ENCODE measurements at places on chromosomes 1 and 21.

DNA sequence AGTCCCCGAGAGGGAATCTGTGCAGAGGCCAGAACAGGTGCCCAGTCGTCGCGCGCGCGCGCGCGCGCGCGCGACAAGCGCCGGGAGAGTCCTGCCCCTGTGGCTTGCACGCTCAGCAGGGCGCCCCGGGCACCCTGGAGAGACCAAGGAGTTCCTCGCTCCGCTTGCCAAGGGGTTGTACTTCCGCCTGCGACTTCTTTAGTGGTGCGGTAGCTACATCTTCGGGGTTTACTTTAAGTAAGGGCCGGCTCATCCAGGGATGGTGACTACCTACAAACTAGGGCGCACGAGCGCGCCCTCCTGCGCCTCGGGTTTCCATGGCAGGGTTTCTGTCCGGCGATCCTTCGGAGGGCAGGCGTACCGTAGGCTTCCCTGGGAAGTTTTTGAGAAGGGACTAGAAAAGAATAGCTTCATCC is 1.4 kb downstream of the LHX4 start:
- no peak for DNase-seq

DNA sequence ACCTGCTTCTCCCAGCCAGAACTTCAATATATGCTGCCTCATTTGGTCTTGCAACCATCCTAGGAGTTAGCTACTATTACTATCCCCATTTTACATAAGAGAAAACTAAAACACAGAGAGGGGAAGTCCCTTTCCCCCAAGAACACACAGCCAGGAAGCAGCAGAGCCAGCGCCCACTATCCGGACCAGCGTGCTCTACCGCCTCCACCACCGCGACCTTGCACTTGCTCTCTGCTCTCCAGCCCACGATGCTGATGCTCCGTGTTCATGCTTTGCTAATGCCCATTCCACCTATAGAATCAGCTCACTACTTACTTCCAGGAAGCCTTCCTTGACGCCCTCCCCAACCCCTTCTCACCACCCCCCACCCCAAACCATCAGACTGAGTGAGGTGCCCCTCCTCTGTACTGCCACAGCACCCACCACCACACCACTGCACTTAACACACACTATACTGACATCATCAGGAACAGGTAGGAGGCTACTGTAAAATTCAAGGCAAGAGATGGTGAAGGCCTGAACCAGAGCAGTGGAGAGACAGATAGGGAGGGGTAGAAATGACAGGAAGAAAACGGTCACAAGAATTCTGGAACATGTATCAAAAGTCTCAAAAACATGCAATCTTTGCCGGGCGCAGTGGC is 9.4 kb downstream of the TMEM53 start:
- DNase-seq: no peak

DNA sequence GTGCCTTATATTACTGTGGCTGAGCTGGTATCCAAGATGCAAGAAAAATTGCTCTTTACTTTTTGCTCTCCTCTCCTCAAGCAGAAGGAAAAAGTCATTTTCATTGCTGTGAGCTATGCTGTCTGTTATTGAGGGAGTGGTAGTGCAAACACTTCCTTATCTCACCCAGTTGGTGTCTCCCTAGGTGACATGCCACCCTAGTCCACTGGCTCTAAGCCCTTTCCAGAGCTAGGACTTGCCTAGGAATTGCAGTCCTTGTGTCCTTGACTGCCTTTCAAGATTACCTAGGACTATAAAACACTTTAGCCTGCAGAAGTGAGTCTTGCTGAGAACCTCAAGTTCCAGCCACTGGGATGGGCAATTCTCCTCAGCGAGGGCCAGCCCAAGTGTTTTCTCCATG is 458.3 kb downstream of the MRPL39 start:
- no peak for DNase-seq

GRCh38 chr1:153357853-153358690 is at the start of gene S100A9:
Gene S100A9, plus strand, starts transcription at chr1:153357854. Its CDS starts 430 bp downstream, at chr1:153358284.
- no peak for DNase-seq

- no peak for DNase-seq
These were observed 36.4 kb upstream of the PRELP start for GRCh38 chr1:203439131-203439730.

DNA sequence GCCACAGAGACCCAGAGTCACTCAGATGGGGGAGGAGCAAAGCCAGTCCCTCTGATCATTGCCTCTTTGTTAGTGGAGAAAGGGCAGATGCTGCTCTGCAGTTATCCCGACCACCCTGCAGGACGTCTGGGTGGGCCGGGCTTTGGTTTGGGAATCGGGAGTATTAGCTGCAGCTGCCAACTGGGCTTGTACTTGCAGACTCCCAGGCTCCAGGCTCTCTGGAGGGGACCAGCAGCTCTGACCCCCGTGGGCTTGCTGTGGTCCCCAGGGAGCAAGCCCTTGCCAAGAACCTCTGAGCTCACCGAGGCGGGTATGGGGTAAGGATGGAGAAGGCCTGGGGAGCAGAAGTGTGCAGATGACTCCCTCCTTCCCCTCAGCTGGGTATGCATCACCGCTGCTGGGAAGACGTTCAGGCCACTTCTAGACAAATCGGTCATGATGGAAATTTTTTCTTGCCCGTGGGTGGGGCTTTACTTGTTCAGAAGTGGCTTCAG is 21.6 kb downstream of the MAPKAPK2 start:
- no peak for DNase-seq

GRCh38 chr21:44539046-44539445 is 949 bp downstream of the KRTAP10-1 start:
- DNase-seq: no peak

DNA sequence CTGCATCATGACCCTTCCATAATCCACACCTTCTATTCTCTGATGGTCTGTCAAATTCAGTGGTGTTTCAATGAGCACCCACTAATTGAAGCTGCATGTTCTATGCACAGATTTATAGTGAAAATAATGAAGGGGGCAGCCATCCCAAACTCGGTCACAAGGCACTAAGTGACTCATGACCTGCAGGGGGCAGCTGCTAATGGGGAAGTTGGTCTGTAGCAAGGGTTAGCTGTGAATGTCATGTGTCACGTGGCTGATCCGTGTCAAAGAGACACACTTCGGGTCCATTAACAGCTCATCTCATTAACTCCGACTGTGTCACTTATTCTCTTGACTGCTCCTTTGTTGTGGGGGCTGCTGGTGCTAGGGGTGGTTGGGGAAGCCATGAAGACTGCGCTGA is 306.6 kb downstream of the PCP4 start:
- no peak for DNase-seq

GRCh38 chr1:42963378-42964043 is 4.8 kb upstream of the SLC2A1 start:
- DNase-seq: no peak

- DNase-seq: peak; percentile 41
These were observed 720 bp upstream of the F3 start for GRCh38 chr1:94542088-94542870.

DNA sequence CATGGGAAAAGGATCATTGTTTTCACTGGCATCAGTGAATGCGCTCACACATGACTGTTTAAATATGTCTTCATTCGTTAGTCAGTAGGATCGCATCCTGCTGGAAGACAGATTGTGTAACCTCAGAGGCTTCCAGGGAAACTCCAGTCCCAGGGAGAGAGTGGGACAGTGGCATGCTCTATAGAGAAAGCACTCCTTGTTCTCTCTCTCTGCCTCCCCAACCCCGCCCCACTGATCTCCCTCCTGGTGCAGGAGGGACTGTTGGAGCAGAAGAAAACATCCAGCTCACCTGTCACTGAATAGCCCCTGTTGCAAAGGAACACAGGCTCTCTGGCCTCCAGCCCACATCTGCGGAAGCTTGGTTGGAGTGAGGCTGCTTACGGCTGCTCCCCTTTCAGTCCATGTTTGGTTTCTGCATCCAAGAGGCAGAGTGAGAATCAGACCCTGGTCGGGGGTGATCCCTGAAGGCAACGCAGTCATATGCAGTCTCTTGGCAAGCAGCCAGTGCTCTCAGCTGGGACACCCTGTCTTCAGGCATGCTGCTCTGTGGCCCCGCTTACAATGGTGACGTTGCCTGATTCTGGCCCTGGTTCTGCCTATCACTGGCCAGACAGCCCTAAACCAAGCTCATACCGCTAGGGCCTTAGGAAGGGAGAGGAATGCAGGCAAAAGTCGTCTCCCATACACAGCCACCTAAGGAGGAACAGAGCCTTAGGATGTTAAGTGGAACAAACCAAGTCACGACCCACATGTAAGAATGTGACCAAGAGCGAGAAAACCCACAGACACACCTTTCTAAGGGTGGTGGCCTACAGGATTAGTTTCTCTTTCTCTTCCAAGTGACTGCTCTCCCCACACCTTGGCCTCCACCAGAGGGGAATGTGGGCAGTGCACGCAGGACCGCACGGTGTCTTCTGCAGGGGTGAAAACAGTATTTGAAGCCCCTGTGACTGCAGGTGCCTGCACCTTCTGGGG is 39.7 kb downstream of the BACE2 start:
- peak; percentile 56 for DNase-seq

GRCh38 chr1:198678301-198678836 is 39.5 kb downstream of the PTPRC start:
- DNase-seq: no peak

- no peak for DNase-seq
These were observed 11.3 kb downstream of the HJV start for GRCh38 chr1:146010126-146010738.

DNA sequence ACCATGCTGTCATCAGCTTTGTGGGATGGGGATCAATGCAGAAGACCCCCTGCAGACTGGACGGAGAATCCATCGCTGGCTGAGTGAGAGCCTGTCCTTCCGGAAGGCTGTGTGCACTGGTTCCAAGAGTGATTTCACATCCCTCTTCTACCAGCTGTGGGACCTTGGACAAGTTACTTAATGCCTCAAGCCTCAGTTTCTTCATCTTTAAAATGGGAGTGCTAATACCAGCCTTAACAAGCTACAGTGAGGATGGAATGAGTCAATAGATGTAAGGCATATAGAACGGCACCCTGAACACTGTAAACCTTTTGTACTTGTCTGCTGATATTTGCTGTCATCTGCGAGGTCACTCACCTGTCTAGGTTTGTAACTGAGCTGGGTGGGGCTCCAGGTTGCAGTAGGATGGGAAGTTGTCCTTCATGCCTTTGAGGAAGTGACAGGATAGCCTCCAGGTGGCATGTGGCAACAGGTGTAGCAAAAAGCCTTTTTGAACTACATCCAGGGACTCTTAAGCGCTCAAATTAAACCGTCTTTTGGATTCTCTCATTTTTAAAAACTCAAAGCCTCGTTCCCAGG is 27.5 kb downstream of the TMEM51 start:
- no peak for DNase-seq

DNA sequence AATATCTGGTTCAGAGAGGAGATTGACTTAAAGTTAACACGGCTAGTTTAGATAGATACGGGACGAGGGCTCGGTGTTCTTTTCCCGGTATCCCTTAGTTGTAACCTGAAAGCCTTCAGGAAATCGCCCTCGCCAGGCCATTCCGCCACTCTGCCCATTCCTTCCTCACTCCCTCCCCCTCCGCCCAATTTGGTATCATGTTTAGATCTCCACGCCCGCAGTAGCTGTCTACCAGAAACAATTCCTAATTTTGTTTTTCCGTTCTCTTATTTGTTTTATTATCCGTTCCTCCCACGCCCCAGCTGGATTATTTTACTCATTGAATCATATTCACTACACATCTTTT is 685 bp upstream of the VAMP4 start:
- DNase-seq: peak; percentile 67

DNA sequence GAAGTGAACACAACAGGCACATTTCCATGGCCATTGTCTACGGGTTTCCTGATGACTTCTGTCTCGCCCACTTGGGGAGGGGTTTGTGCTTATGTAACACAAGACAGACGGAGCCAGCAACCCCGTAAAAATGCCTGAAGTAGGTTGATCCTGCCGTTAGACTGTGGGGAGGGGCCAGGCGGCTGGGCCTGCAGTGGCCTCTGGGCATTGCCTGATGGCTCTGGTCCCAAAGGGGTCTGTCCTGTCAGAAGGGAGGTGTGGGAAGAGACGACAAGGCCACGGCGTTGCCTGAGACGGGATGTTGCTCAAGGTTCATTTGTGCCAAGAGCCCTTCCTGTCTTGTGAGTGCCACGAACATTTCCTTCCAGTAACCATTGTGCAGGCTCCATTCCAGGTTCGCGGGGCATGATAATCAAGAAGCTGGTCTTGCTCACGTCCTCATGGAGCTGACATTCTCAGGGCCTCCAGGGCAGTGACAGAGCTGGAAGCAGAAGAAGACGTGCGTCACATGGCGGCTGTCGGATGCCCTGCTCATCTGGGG is 44.7 kb downstream of the ABCG1 start:
- DNase-seq: no peak

DNA sequence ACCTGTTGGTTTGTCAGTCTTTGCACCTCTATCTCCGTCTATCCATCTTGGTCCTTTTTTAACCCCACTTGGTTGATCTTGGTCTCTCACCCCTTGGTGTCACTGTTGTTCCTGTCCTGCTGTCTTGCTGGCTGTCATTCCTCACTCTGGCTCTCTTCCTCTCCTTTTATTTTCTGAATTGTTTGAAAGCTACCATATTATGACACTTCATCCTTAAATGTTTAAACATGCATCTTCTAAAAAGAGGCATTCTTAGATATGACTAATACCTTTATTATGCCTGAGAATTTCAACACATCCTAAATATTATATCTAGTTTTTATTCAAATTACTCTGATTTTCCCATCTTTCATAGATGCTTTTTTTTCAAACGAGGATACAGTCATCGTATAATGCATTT is 37.0 kb downstream of the BACH1 start:
- no peak for DNase-seq

- DNase-seq: no peak
These were observed 54.9 kb downstream of the NRIP1 start for GRCh38 chr21:15009837-15010363.

DNA sequence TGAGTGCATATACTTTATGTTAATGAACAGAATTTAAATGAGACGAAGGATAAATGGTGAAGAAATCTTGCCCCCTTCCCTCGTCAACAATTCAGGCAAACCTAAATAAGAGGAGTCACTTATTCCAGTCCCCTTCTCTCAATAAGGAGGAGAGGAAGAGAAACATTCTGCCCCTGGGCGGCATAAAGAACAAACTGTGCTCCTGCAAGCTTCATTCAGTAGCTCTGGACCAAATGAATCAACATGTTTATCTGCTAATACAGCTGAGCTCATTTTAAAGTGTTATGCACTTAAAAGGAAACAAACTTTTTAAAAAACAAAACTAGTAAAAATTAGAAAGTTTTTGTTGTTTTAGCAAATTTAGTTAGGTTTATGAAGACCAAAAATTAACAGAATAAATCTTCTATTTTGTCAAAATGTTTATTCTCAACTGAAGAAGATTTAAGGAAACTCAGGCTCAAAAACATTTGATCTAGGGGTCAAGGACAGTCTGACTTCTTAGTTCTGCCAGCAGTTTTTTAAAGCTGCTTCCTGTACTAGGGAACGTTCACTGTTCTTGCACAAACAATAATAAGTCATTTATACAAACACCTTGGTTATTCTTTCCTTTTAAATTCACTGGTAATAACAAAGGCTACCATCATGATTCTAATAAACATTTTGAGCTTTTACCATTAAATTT is 58.3 kb downstream of the AKT3 start:
- peak; percentile 69 for DNase-seq

GRCh38 chr1:63116016-63116415 is 206.4 kb upstream of the FOXD3 start:
- DNase-seq: no peak
